Fibroblast of mammary gland (primary cell): ENCODE measurements at places on chromosomes 5 and 9.

DNA sequence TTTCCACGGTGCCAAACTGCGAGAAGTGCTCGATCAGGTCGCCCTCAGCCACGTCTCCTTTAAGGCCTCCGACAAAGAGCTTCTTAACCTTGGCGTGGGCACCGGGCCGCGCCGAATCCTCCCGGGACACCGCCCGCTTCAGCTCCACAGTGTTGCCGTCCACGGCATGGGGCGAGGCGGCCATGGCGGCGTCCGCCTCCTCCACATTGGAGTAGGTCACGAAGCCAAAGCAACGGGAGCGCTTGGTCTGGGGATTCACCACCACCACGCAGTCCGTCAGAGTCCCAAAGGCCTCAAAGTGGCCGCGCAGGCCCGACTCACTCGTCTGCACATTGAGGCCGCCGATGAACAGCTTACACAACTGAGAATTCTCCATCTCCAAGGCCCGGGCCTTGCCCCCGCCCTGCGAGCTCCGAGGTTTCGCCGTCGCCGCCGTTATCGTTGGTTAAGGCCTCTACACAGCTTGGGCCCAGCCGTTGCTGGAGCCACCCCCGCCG is 424 bp downstream of the HNRNPA0 start:
- DNase-seq, result no peak

DNA sequence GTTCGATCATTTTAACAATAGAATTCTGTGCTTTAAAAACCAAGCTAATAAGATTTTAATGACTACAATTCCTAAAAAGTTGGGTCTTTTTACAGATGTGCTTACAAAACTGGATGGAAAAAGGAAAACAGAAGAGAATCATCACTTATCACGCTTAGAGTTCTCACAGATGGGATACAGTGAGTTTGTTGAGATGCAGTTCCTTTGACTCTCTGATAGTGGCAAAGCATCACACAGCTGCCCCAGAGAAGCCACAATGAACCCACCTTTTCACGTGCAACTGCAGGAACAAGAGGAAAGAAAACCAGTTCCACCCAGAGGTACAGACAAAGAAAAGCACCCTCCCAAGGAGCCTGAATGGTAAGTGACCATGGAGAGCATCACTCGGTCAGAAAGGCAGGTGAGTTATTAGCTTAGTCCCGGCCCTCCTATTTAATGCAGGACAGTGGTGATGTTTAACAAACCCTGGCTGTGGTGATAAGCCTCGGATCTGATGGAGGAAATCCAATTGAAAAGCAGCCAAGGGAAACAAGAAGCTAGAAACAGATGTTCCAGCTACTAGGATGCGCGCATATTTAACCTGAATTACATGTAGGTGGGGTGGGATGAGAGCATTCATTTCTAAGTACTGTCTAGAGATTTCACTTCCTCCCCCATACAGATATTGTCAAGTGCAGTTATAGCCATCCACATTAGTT is 167.7 kb downstream of the TARS1 start:
- peak; percentile 54 for DNase-seq

DNA sequence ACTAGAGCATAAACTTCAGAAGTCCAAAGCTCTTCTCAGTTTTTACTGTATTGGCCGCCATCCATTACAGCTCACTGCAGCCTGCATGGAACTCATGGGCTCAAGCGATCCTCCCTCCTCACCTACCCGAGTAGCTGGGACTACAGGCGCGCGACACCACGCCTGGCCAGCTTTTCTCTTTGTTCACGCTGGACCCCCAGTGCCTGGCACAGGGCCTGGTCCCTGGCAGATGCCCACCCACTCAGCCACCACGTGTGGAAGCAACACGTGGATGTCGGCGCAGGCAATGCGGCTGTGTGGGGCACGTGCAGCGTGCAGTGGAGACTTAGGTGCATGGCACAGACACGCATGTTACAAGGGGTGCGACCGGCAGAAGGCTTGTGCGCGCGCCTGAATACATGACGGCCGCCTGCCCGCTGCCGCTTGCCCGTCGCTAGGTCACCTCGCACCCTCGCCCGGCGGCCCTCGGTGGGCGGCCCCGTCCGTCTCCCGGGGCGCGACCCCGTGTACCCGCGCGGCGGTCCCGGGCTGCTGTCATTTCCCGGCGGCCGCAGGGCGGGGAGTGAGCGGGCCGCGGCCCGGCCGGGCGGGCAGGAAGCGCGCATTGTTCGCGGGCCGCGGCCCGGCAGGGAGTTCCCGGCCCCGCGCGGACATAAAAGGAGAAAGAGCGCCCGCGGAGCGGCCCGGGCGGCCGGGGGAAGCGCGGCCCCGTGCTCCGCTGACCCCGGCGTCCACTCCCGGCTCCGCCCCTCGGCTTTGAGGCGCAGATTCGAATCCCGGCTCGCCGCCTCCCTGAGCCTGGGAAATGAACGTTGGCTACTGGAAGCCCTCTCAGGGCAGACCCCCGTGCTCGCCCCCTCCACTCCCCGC is 24.1 kb upstream of the PTGS1 start:
- no peak for DNase-seq

GRCh38 chr5:157558041-157558595 is 17.5 kb downstream of the ADAM19 start:
- DNase-seq, result peak; percentile 80

DNA sequence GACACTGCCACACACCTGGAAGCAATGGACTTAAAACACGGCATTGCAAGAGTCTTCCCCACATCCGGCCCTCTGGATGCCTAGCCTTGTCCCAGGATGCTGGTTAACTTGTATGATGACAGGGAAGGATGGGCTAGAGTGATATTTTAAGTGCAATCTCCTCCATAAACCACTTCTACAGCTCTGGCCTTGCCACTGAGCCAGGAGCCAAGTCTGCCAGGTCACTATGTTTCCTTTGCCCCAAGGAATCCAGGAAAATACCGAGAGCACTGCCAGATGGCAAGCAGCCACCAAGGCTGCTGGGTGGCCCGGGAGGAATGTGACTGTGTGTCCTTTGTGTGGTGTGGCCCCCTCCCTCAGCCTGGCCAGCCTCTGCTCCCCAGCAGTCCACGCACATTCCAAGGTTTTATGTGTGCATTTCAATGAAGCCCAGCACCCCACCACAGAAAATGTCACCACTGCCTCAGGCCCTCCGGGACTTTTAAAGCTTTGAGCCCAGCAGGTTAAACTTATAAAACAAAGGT is 106.0 kb downstream of the FRMD3 start:
- no peak for DNase-seq

GRCh38 chr9:8266861-8267260 is 467.3 kb upstream of the DMAC1 start:
- no peak for DNase-seq

DNA sequence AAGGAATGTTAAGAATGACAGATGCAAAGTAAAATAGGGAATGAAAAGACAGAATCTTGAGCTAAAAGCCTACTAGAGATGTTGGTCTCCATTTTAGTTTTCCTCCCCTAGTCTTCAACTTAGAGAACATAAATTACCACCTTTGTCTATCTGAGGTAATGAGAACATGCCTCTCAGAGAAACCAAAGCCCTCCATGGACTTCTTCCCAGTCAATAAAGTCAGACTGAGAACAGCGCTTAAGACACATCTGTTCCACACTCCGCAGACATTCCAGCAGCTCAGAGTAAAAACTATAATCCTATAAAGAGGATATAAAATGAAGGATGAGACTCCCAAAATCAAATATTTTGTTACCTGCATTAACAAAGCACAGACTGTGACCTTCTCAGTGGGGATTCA is 79.2 kb downstream of the DPYSL3 start:
- no peak for DNase-seq

DNA sequence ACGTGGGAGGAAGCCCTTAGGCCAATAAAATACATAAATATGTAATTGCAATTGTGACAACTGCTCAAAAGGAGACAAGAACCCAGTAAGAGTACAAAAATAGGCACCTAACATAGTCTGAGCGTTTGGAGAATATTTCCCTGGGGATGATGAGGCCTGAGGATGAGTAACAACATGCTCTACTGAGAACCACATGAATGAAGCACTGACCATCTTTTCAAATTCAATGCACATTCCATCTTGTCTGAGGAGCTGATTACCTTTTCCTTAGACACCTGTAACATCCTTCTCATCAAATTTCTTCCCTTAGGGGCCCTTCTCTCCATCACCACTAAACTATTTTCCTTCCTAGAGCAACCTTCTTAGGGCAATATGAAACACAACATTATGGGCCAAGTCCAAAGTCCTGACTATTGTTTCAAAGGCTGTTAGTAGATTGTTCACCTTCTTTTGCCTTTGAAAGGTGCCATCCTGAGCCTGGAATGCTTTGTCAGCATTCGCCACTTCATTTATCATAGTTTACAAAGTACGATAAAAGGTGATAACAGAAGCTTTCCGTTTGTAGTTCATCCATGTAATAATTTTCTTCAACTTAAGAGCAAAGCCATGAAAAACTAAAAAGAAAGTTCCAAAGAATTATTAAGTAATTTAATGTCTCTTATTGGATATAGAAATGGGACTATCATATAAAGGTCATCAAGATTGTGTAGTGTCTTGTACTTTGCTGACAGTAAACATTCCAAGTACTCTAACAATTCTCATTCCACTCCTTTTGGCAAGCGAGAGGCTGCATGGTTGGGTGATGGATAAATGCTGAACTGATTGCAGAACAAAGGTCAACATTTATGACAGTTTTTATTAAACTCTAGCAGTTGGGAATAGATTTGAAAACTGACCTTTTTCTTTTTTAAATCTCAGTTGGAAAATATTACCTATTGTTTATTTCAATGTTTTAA is 471.3 kb downstream of the PDE4D start:
- no peak for DNase-seq

GRCh38 chr9:1055166-1055565 is 5.0 kb downstream of the DMRT2 start:
- DNase-seq, result no peak

DNA sequence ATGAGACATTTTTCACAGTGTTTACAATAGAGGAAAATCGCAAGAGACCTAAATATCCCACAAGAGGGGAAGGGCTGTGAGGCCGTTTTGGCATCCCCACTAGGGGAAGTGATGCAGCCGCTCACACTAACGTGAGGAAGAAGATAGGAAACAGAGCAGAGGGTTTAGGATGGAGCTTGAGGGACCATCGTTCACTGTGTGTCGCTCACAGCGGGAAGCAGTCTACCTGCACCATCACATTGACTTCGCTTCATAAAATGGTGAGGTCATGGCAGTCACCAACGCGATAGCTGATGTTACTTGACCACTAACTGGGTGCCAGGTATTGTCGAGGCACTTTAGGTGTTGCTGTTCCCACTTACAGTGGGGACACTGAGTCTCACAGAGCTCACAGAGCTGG is 35.6 kb downstream of the PRRX2 start:
- no peak for DNase-seq

- DNase-seq, result no peak
These were observed 26.5 kb downstream of the LIX1 start for GRCh38 chr5:97115932-97116331.

DNA sequence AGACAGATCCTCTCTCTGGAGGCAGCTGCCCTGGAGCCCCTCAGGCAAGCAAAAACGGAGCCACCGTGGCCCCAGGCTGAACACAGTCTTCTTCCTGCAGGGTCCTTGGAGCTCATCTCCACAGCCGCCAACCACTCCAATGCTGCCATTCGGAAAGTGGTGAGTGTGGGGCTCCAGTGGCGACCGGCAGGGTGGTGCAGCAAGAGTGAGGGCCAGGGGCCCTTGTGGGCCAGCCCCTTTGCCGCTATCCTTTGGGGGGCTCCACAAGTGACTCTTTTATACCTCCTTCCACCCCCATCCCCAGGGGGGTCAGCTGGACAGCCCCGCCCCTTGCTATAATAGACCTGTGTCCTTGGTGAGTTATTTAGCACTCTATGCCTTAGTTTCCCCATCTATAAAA is 47.4 kb upstream of the SUSD3 start:
- no peak for DNase-seq

- DNase-seq, result no peak
These were observed 6.2 kb downstream of the CAMSAP1 start for GRCh38 chr9:135901031-135901758.

- DNase-seq, result no peak
These were observed 4.3 kb downstream of the CACNA1B start for GRCh38 chr9:137881591-137882505.

- DNase-seq, result peak; percentile 97
These were observed 503.6 kb upstream of the PAPPA start for GRCh38 chr9:115649991-115650472.

GRCh38 chr5:140113180-140113698 is 670 bp upstream of the PURA start:
- no peak for DNase-seq

DNA sequence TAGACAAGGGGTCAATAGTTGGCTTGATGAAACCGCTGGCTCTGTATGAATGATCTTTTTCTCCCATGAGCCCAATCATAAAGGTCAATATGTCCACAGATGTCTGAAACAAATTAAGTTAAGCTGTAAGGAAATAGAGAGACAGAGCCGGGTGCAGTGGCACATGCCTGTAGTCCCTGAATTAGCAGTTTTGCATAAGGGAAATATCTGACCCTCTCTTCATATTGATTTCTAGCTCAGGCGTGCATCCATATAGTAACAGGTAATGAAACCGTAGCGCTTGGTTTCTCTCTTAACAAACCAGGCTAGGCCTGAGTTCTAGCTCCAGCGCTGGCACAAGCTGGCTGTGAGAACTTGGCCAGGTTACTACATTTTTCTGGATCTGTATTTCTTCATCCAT is 118.1 kb upstream of the ERCC6L2 start:
- DNase-seq, result no peak

- no peak for DNase-seq
These were observed 76.4 kb downstream of the ABCA1 start for GRCh38 chr9:104851546-104851920.

GRCh38 chr5:152523964-152524363 is 118.9 kb upstream of the NMUR2 start:
- DNase-seq, result no peak

- DNase-seq, result no peak
These were observed 9.7 kb upstream of the LRRC70 start for GRCh38 chr5:62568800-62569432.

GRCh38 chr5:172445866-172446265 is 8.5 kb downstream of the SH3PXD2B start:
- no peak for DNase-seq

DNA sequence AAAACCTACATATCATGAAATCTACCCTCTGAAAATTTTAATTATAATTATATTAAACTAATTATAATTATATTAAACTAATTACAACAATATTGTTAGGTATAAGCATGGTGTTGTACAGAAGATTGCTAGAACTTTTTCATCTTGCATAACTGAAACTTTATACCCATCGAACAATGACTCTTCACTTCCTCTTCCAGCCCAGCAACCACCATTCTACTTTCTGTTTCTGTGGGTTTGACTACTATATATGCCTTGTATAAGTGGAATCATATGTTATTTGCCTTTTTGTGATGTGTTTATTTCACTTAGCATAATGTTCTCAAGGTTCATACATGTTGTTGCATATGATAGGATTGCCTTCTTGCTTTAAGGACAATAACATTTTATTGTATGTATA is 274.2 kb upstream of the CCNH start:
- DNase-seq, result no peak

- DNase-seq, result no peak
These were observed 390.8 kb upstream of the PTGER4 start for GRCh38 chr5:40288800-40289485.

GRCh38 chr5:33641744-33642505 is 201.2 kb downstream of the TARS1 start:
- no peak for DNase-seq

- no peak for DNase-seq
These were observed 44.0 kb downstream of the TMOD1 start for GRCh38 chr9:97545486-97545885.

GRCh38 chr9:131660466-131661405 is 79.1 kb downstream of the RAPGEF1 start:
- no peak for DNase-seq

GRCh38 chr5:146860213-146860893 is 18.2 kb downstream of the PPP2R2B start:
- DNase-seq, result peak; percentile 15
